ENCODE measurements at places on chromosomes 5 and 9. TPM values are rescaled to one million over a fixed set of nuclear protein-coding genes. Genes with fewer than 3 reads are reported as not detected.

DNA sequence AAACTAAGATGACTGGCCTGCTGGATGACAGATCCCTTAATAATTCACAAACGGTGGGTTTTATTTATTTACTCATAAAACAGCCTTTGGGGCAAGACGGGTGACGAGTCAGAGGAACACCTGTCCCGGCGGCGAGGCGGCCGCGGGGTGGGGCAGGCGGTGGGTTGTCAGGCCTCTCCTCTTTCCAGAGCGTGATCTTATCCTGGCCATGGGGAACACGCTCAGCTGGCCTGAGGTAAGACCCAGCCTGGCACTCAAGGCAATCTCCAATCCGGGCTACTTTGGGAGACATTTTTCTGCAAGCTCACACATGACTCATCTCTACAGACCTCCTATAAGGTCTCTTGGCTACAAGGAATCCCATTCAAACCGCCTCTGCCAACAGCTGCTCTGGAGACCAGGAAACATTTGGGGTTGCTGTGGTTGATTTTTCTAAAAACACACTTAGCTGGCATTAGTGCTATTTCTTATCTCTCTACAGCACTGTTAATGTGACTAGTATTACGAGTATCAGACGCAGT, 6.3 kb downstream of the RAPGEF1 start:
- DNase-seq = no peak

The AGXT2 gene
- not detected for total RNA-seq

DNA sequence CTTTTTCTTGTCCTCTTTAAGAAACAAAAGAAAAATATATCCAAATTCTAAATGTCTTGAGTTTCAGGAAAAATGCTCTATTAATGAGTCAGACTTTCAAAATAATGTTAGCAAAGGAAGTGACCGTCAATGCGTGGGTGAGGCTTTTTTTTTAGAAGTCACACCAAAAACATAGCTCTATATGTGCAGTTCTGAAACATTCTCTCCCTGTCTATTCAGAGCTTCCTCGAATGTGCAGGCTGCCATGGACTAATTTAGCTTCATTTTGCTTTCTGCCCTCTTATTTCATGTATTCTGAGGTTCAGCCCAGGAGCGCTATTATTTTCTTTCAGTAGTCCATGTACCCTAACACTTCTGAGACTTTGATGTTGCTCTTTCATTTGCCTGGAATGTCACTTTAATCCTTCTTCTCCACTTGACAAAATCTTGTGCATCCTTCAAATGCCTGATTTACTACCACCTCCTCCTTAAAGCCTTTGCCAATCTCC, 72.5 kb upstream of the RASA1 start:
- no peak for DNase-seq

DNA sequence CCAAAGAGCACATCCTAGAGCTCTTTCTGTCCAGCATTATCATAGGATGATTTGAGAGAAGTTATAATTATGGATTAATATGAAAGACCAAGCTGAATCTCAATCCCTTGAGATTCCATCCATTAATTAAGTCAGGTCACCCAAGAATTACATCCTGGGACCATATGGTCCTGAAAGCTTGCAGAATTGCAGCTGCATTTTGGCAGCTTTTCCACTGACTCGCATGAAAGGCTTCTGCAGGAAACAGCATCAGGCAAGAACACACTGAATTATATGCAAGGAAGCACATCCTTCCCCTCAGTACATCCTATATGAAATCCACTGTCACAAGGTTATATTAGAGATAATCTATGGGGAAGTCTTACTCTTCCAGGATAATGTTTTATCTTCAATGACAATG, 109.1 kb upstream of the CTNND2 start:
- DNase-seq = no peak

The RARS1 gene
- total RNA-seq = 75.9 TPM

- no peak for DNase-seq
Measured at GRCh38 chr5:117496801-117497200, 922.2 kb upstream of the SEMA6A start.

The KIAA1191 gene
- total RNA-seq = 56.6 TPM

The SPATA31D4 gene
- total RNA-seq = not detected

DNA sequence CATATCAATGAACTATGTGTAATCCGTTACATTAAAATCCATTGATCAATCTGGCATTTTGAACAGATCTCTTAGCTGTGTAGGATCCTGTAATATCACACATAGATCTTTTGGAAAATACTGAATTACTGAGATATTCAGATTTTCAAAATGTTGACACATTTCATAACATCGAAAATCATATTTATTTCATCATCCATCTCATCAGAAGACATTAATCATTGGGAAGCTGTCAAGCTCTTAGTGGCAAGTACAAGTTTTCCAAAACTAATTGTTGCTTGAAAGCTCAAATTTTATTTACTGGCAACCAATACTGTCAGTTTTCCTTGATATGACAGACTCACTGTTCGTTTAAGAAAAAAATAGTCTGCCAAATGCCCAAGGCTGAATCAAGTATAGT, 8.5 kb downstream of the NR6A1 start:
- DNase-seq = no peak

GRCh38 chr5:56501781-56502557, 268.8 kb upstream of the ANKRD55 start:
- DNase-seq = no peak

DNA sequence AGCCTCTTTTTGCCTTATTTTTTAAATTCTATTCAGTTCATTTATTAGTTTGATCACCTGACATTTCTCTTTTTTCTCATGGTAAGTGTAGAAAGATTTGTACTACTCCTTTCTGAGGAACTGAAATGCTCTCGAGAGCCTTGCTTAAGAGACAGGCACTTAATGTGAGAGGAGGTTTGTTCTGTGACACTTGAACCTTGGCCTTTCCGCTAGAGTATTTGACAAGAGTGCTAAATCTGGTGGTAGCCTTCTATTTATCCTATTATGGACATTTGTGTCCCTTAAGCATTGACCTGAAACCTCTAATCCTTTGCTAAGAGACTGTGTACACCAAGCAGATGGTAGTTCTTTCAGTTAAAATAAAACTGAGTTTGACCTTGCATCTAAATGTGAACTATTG, 805.0 kb upstream of the PTPRD start:
- DNase-seq = no peak
